Esophagus squamous epithelium (tissue), 5 donors: ENCODE measurements at places on chromosomes 1 and 21.

- no peak for DNase-seq
These were observed 35.4 kb downstream of the ACOT7 start for GRCh38 chr1:6358144-6358624.

DNA sequence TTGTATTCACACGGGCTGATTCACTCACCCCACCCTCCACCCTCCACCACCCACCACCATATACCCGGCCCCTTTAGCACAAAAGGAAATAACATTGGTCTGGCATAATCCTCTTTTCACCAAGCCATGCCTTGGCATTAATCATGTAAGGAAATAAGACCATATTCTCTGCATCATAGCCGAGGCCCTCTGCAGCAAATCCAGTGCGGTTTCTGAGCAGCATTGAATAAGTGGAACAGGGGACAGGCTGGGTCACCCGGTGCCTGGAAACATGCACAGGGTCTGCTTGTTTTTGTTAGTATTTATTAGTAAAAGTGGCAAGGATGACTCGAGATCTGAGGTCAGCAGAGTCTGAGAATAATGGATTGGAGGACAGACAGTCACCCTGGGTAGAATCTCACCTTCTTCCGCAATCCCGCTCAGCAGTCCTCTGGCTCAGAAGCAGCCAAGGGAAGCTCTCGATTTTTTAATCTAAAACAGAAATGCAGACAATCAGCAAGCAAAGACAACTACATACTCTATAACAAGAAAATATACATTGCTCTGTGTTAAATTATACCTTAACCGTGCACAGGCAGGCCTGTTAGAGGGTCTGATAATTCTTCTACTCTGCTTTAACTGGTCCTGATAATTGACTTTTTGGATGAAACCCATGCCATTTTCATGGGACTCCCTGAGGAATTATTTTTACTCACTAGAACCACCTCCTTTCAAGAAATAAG is 52.4 kb upstream of the CDC42BPA start:
- DNase-seq: no peak

GRCh38 chr1:73671530-73671929 is 526.4 kb downstream of the LRRIQ3 start:
- no peak for DNase-seq

DNA sequence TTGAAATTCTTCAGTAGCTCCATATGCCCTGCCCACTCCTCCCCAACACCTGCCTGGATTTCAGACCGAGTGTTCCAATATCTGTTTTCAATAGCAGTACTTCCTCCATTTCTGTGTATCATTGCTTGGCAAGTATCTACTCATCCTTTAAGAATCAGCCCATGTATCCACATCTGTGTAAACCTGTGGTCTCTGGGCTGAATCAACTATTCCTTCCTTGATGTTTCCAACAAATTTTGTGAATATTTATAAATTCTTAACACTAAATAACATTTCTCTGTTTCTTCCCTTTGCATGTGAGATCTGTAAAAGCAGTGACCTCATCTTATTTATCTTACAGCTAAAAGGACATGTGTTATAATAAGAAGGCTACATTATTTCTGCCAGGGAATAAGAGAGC is 26.0 kb upstream of the UAP1 start:
- no peak for DNase-seq

DNA sequence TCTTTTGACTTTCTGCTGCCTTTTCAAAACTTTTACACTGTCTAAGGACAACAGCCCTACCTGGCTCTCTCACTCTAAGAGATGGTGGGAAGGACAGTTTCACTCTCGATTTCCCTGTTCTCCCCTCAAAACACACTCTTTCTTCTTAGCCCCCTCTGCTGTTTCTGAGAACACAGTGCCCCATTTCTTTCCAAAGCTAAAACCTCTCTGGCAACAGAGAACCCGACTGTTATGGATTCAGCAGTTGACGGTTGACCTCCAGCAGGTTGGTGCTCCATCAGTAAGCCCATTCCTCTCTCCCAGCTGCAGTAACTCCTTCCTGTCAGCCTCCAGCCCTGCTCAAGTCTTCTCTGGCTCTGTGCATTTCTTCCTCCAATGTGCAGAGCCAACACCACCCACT is 88.2 kb upstream of the ABCD3 start:
- DNase-seq: no peak

- DNase-seq: no peak
These were observed 26.5 kb downstream of the LRRC38 start for GRCh38 chr1:13487143-13487868.

GRCh38 chr21:31236528-31236927 is 107.5 kb downstream of the TIAM1 start:
- DNase-seq: no peak

- DNase-seq: no peak
These were observed 41.9 kb downstream of the NEK2 start for GRCh38 chr1:211633524-211633846.

- DNase-seq: no peak
These were observed 17.6 kb downstream of the UTP25 start for GRCh38 chr1:209845408-209845725.

DNA sequence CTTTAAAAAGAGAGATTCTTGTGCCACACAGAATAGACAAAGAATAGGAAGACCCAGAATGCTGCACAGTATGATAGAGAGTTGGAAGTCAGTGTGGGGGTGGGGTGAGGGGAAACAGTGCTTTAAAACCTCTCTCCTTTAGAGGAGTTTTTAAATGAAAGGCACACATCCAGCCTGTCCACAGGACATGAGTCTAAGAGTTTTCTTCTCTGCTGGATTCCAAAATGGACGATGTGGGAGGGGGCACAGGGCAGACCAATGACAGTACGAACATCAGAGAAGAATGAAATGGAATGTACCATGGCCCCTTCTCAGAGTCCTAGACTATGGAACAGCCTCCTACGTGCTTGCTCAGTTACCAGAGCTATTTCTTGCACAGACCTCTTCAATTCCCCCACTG is 458.2 kb upstream of the DAB1 start:
- DNase-seq: no peak

- no peak for DNase-seq
These were observed 31.5 kb downstream of the PRKAA2 start for GRCh38 chr1:56676571-56677035.

DNA sequence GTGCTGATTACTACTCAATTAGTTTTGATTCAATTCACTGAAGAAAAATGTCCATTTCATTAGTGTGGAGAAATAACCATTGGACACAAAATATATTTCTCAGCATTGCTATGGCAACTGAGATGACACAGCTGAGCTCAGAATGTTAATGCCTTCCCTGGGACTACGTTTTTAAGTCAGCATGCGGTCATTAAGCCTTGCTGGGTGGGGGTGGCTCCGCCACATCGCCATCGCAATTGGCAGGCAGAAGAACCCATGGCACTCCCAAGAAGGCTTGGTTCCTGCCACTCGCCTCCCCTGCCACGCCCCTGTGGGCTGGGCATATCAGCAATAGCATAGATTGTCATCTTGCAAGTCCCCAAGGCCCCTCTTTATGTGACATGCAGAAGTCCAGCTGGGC is 256.7 kb upstream of the CAMK1G start:
- DNase-seq: no peak

- DNase-seq: no peak
These were observed 1.1 kb upstream of the TRIM58 start for GRCh38 chr1:247855911-247856310.

GRCh38 chr1:180288940-180289339 is 58.9 kb downstream of the LHX4 start:
- DNase-seq: no peak

- no peak for DNase-seq
These were observed 13.6 kb downstream of the FHAD1 start for GRCh38 chr1:15260418-15261154.

DNA sequence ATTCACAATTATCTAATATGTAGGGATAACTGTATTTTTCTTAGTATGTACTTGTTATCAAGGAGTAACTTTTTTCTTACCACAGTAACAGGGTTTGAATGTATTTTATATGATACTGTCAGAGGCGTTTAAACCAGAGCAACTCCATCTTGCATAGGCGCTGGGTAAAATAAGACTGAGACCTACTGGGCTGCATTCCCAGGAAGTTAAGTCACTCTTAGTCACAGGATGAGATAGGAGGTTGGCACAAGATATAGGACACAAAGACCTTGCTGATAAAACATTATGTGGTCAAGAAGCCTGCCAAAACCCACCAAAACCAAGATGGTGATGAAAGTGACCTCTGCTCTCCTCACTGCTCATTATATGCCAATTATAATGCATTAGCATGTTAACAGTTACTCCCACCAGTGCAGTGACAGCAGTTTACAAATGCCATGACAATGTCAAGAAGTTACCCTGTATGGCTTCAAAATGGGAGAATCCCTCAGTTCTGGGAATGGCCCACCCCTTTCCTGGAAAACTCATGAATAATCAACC is 64.8 kb downstream of the RPE65 start:
- DNase-seq: no peak

- DNase-seq: no peak
These were observed 26.7 kb upstream of the RPTN start for GRCh38 chr1:152185544-152186391.

- DNase-seq: no peak
These were observed 556 bp upstream of the RYR2 start for GRCh38 chr1:237041461-237041794.

GRCh38 chr1:24855474-24855873 is 74.6 kb downstream of the RUNX3 start:
- DNase-seq: no peak

GRCh38 chr1:153251988-153252387 is 7.5 kb upstream of the LORICRIN start:
- no peak for DNase-seq

DNA sequence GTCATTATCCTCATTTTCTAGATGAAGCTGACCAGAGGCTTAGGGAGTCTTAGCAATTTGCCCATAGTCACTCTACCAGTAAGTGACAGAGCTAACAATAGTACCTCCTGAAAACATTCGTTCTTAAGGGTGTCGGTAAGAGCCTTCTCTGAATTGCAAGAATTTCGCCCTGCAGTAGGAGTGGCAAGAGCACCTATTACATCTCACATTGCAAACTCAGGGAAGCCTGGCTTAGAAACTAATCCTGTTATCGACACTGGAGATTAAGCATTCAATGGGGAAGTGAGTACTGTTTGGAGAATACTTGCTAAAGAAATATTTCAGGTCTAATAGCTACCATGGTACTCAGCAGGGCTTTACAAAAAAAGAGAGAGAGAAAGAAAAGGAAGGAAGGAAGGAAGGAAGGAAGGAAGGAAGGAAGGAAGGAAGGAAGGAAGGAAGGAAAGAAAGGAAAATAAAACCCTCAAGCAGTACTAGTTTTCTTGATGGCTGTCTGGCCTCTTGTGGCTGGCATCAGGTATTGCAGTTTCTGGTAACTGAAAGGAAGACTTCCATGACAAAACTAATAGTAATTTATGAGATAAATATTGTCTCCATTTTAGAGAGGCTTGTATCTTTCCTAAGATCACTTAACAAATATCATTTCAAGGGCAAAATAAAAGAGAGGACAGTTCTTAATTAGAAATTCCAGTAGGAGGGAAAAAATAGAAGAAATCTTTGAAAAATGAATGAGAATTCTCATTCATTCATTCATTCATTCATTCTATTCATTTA is 10.4 kb downstream of the C1orf226 start:
- no peak for DNase-seq

GRCh38 chr1:230745071-230745470 is 2.1 kb upstream of the CAPN9 start:
- DNase-seq: no peak

- no peak for DNase-seq
These were observed 66.3 kb upstream of the SLC45A1 start for GRCh38 chr1:8251635-8252034.

DNA sequence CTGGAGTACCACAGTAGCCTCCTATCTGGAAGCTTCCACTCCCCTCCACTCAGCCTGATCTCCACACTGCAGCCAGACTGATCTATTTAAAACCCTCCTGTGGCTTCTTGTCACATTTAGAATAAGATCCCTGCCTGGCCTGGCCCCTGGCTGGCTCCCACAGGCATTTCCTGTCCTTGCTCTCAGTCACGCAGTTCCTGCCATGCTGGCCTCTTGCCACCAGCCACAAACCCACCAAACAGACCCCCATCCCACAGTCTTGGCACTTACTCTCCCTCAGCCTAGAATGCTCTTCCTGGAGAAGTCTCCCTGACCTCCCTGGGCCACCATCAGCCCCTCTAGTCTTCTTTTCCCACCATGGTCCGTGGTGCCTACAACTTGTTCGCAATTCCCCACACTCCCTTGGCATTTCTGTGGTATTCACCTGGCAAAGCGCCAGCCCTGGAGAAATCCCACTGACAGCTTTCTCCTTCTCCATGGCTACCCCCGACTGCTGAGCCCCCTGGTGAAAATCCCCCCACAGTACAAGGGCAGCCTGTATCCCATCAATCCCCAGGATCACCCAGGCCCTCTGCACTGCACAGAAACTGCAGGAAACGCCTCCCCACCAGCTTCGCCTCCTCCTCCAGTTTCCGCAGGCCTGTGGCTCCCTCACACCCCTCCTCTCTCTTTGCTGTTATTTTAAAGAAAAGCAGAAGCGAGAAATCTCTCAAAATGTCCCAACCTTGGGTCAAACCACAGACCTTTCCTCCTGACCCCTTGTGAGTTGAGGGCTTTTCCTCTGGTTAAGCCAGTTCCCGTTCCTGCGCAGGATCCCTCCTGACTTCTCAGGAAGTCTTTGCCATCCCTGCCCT is 94.5 kb downstream of the SYT2 start:
- no peak for DNase-seq

DNA sequence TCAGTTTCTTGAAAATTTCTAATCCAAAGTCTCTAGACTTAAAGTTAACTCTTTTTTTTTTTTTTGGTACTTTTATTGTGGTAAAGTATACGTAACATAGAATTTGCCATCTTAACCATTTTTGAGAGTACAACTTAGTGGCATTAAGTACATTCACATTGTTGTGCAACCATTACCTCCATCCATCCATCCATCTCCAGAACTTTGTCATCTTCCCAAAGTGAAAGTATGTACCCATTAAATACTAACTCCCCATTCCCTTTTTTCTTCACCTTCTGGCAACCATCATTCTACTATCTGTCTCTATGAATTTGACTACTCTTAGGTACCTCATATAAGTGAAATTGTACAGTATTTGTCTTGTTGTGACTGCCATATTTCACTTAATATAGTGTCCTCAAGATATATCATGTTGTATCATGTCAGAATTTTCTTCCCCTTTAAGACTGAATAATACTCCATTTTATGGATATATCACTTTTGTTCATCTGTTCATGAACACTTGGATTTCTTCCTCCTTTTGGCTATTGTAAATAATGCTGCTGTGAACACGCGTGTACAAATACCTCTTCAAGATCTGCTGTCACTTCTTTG is 18.4 kb downstream of the RLF start:
- DNase-seq: no peak

DNA sequence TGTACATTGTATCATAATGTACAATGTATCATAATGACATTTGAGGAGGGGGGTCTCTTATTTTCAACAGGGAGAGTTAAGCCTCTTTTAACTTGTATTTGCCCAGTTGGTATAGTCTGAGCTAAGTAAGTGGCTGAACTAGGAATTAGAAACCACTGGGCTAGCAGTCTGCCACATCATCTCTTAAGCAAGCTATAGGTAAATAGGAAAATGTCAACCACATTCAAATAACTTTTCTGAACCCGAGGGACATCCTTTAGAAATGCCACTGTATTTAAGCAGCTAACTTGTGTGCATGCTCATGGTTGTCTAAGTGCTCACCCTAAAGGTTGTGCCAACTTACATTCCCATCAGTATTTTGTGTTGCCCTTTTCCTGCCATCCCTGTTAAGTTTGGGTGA is 35.5 kb upstream of the ASB17 start:
- DNase-seq: no peak

GRCh38 chr21:27269644-27270043 is 302.8 kb upstream of the ADAMTS5 start:
- no peak for DNase-seq
